CD4-positive, alpha-beta T cell treated with Interleukin-10 for 1 hour (primary cell): ENCODE measurements at places on chromosomes 5 and 9.

DNA sequence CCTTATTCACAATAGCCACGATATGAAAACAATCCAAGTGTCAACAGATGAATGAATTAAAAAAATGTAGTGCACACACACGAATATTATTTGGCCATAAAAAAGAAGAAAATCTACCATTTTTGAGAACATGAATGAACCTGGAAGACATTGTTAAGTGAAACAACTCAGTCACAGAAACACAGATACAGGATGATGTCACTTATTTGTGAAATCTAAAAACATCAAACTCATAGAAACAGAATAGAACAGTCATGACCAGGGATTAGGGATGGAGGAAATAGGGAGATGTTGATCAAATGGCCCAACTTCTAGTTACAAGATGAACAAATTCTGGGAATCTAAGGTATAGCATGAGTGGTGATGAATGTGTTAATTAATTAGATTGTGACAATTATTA, 72.3 kb downstream of the MACIR start:
- DNase-seq, result no peak

- no peak for DNase-seq
Observed at GRCh38 chr9:30015073-30015472, 2369.4 kb upstream of the ACO1 start.

GRCh38 chr5:140857987-140858240, 2.2 kb downstream of the PCDHA10 start:
- DNase-seq, result no peak

DNA sequence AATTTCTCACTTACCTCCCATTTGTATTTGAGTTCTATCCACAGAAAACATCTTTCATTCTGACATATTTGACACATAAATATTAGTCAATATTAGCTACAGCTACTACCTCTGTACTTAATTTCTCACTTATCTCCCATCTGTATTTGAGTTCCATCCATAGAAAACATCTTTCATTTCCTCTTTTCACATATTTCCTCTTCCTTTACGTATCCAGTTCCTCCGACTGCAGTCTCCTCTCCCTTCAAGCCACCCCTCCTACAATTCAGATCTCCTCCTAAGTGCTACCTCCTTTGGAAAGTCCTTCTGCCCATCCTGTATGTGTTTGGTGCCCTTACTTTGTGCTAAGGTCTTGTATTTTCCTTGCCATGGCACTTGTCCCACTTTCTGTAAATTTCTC, 1.6 kb downstream of the SREK1IP1 start:
- DNase-seq, result no peak

DNA sequence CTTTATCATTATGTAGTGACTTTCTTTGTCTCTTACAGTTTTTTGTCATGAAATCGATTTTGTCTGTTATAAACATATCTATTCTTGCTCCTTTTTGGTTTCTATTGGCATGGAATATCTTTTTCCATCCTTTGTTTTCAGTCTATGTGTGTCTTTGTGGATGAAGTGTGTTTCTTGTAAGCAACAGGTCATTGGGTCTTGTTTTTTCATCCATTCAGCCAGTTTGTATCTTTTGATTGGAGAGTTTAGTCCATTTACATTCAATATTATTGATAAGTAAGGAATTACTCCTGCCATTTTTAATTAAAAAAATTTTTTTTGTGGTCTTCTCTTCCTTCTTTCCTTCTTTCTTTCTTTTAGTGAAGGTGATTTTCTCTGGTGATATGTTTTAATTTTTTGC, 194.1 kb downstream of the GDNF start:
- DNase-seq, result no peak

DNA sequence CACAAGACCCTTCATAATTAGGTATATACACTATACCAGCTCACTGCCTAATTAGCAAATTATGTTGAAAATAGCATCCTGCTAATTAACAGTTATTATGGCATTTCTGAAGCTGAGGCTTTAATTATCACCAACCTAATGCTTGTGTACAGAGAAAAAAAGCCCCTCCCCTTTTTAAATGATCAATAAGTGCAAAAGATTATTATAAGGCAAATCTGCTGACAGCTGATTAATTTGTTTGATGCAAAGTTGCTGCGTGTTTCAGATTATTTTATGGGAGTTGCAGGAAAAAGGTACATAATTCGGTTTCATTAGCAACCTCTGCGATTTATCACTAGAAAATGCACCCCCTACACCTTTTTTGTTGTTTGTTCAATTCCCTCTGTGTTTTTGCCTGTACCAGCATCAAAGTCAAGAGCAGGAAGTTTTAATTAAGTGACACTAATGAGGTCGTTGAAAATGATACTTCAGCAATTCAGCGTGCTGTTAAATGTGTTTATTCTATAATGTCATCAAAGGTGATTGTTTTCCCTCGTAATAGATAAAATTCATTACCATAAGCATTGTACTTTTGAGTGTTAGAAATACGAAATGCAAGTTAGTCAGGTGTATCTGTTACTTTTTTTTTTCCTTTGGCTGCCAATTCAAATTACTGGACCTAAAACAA, 170.0 kb downstream of the EBF1 start:
- DNase-seq, result no peak

GRCh38 chr5:160036243-160036642, 27.3 kb downstream of the TTC1 start:
- DNase-seq, result no peak

- no peak for DNase-seq
Observed at GRCh38 chr5:7078901-7079300, 317.0 kb upstream of the ADCY2 start.

- no peak for DNase-seq
Observed at GRCh38 chr5:177023303-177023664, 788 bp downstream of the ZNF346 start.

DNA sequence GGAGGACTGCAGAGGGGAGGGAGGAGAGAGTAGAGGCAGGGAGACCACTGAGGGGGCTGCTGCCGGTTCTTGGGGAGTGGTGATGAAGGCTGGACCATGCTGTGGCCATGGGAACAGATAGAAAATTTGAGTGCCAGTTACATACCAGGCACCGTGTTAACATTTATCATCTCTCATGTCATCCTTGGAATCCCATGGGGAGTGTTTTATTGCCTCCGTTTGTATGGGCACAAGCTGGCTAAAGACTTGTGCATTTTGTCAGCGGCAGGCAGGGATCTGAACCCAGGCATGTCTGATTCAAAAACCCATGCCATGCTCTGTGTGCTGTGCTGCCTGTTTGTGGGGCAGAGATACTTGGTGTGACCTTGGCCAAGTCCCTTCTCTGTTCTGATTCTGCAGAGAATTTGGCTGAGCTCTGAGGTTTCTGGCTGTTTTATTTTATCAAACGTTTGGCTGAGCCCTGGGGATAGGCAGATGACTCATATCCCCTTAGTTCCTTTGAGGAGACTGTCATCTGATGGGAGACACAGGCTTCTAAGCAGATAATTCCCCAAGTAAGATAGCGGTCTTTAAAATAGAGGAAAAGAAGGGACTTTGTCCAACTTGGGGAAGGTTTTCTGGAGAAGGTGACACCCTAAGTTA, 22.2 kb downstream of the COL27A1 start:
- DNase-seq, result no peak

- no peak for DNase-seq
Observed at GRCh38 chr9:81557452-81558090, 131.8 kb downstream of the TLE1 start.

DNA sequence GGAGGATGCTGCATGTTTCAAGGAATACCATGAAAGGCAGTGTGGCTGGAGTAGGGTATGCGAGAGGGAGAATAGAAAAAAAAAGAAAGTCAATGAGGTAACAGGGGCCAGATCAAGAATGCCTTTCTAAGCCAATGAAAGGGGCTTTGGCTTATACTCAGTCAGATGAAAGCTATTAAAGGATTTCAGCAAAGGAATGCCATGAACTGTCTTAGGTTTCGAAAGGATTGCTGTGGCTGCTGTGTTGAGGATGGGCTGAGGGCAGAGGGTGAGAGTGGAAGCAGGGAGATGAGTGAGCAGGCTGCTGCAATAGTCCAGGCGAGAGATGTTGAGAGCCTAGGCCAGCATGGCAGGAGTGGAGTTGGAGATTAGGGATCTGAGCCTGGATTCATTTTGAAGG, 135.4 kb upstream of the CKMT2 start:
- no peak for DNase-seq

DNA sequence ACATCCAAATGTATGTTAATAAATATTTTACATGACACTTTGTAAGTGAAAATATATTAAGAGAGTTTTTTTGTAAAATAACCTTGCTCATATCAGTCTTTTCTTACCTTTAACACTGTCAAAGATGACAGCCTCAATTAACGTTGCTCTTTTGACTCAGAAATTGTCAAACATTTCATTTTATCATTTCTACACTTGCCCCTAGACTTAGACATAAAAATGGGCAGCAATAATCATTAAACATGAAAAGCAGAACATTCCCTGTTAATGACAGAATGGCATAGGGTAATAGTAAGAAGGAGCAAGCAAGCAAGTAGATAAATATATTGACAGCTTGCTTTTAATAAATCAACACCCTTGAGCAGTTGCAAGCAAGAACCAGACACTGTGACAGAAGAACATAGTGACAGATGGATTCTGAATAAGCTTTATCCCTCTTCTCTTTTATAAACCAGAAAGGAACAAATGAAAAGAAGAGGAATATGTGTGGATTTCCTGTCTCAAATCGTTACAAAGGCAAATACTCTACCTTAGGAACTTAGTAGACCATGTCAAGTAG, 796.0 kb upstream of the CHD1 start:
- no peak for DNase-seq

DNA sequence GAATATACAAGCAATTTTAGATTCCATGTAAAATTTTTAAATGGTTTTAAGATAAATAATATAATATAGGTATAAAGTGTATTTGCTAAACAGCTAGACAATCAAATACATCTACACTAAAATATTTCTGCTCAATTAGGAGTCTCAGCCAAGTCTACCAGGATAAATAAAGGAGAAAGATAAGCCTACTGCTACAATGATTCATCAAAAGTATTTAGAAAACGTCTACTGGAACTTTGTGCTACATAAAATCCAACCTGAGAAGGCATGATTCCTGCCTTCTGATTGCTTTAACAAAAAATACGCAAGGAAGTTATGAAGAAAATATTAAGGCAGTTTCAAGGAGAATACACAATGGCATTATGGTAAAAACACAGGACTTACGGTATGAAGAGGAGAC, 570.6 kb downstream of the EFNA5 start:
- DNase-seq, result no peak

- DNase-seq, result no peak
Observed at GRCh38 chr5:176781638-176782570, 28.5 kb upstream of the UNC5A start.
